Hematopoietic multipotent progenitor cell (in vitro differentiated cells): ENCODE measurements at places on chromosomes 3 and 15.

DNA sequence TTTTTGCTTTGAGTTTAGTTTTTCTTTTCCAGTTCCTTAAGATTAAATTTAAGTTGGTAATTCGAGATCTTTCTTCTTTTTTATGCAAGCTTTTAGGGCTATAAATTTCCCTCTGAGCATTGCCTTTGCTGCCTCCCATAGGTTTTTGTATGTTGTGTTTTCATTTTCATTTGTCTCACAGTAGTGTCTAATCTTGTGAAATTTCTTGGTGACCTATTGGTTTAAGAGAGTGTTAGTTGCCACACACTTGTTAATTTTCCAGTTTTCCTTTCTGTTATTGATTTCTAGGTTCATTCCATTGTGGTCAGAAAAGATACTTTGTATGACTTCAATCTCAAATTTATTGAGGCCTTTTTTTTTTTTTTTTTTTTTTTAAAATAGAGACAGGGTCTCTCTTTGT, 18.3 kb upstream of the IL20RB start:
- DNase-seq = no peak

- no peak for DNase-seq
Measured at GRCh38 chr15:99438691-99439523, 126.9 kb upstream of the MEF2A start.

DNA sequence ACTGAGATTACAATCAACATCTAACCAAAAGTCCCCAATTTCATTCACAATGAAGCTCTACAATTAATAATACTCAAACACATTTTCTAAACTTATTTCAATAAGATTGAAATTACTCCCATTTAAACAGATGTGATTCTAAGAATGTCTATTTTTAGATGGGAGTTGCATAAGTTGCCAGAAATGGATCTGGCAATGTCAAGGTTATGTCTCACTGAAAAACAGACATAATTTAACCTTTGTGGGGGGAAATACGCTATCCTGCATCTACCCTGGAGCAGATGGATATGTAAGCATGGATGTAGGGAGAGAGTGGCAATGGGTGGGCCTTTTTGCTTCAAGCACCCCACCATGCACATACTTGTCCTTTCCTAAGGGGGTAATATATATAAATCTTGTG, 6.7 kb upstream of the EIF1B start:
- DNase-seq = no peak

GRCh38 chr3:167198949-167199600, 181.0 kb downstream of the ZBBX start:
- DNase-seq = no peak

GRCh38 chr3:169272532-169272931, 391.0 kb downstream of the MECOM start:
- DNase-seq = no peak
